ENCODE measurements at places on chromosomes 3 and 15.
A peak's percentile ranks its signal among the peaks of the same experiment; 100 is the strongest.

DNA sequence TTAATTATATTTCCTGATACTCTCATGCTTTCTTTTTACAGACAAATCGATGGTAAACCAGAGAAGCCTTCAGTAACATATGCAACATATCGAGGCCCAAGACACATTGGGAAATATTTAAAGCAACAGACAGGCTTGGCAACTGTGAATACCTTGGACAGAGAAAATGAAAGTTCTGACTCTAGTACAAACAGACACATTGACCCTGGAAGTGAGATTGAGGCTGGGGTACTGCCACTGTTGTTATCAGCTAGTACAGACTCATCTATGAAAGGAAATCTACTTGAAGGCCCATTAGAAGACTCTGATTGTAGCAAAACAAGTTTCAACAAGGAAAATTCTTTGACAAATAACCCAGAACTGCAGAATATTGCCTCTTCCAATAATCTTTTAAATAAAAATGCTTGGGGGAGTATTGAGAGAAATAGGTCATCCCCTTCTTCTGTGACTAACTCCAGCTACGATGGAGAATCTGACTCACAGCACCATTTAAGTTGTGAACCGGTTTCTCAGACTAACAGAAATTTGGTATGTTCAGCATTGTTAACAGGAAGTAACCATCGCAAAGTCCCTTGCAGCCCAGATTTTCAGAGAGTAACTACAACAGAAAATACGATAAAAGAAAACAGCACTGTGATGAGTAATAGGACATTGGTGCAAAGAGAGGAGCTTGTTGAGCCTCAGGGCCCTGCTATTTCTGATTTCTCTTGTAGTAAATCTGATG is 50.2 kb downstream of the CRYBG3 start:
- DNase-seq = no peak

GRCh38 chr15:29711531-29711930 is 110.7 kb downstream of the TJP1 start:
- no peak for DNase-seq

GRCh38 chr15:101251830-101252820 is at the start of gene CHSY1:
Gene CHSY1, minus strand, starts transcription at chr15:101252048. Its CDS starts 592 bp downstream, at chr15:101251456.
- DNase-seq = peak; percentile 52

DNA sequence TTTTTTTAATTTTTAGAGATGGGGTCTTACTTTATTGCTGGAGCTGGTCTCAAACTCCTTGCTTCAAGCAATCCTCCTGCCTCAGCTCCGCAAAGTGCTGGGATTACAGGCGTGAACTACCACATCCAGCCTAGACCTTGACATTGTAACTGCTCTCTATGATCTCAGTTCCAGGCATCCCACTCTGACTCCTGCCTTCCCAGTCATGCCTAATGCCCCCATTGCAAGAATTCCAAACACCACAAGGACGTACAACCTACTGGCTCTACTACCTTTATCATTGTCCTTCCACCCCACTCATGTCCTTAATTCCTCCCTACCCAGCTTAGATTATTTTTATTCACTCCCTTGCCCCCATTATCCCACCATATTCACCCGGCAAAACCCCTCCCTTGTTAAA is 21.6 kb downstream of the NKIRAS1 start:
- DNase-seq = no peak

DNA sequence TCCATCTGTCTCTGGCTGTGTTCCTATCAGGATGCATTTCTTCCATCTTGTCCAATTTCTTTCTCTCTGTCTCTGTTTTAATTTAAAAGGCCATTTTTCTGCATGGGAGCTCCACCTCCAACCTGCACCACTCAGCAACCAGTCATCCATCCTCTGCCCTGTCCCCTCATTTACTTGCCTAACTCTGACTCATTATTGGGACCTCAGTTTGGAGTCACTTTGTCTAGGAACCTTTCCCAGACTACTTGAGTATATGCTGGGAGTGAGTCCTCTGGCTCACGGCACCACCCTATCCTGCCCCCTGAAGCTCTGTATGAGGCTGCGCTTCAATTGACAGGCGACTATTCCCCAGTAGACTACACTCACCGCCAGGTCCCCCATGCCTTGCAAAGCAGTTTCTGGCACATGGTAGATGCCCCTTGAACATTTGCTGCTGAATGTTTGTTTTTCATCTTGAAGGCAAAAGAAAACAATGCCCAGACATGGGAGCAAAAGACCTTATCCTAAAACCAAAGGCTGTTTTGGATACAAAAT is 513.3 kb upstream of the CFAP20DC start:
- DNase-seq = no peak

DNA sequence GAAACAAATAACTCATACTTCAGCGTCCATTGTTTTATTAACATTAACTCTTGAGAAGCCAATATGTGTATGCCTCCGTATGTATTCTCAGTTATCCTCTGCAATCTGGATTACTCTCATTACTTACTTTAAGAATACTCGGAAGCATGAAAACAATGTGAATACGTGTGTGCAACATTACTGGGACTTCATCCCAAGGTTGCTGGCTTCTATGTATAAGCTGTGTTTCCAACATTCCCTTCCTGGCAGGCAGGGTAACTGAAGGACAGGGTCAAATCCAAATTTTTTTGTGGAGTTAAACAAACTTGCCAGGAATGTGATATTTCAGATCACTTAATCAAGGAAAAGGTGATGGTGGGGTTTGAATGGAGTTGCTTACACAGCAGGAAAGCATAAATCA is 34.5 kb upstream of the NR1I2 start:
- no peak for DNase-seq

DNA sequence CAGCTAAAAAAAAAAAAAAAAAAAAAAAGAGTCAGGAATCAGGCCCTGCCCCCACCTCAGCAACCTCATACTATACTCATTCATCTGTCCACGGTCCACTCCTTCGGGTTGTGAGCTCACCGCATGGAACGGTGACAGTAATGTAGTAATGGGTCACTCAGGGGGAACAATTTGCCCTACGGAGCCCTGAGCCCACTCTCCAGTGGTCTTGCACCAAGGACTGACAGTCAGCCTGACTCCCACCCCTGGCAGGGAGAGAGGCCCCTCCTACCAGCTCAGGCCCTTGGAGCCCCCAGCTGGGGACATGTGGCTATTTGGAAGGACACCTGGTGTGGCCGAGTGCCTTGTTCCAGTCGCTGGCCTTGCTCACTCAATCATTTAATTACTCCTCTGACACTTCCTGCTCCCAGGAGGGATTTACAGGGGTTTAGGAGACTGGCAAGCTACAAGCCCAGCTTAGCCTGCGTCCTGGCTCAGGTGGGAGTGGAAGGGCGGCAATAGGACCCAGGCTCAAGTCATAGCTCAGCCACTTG is 19.9 kb upstream of the CACNA2D2 start:
- no peak for DNase-seq

GRCh38 chr3:184710870-184711492 is 883 bp downstream of the MAGEF1 start:
- no peak for DNase-seq

DNA sequence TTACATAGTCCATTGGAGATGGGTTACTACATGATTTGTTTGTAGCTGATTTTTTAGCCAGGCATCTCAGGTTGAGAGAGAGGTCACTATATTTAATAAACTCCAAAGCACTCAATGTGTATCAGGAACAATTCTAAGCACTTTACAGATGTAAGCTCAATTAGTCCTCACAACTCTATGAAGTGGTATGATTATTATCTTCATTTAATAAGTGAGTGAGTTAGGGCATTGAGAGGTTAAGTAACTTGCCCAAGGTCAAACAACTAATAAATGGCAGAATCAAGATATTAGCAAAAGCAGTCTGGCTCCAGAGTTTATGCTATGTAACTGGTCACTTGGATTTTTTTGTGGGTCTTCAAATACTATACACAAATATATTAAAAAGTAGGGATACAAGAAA is 56.3 kb upstream of the ABI3BP start:
- DNase-seq = no peak

- DNase-seq = no peak
Measured at GRCh38 chr15:94743668-94744067, 512.3 kb downstream of the MCTP2 start.

DNA sequence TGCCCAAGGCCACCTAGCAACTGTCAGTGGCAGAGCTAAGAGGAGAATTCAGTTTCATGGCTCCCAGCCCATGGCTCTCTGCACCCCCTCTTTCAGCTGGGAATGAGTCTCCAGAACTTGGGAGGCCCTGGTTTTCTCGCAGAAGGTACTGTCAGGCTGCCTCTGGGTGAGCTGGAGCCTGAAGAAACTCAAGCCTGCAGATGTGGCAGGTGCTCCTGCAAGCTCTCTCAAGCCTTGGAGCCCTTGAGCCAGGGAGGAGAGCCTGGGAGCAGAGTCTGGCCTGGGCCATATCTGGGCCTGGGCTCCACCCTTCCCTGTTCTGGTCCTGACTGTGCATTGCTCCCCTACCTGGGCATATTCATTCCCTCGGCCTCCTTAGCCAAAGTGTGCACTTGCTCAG is 74.4 kb upstream of the TLE3 start:
- no peak for DNase-seq

DNA sequence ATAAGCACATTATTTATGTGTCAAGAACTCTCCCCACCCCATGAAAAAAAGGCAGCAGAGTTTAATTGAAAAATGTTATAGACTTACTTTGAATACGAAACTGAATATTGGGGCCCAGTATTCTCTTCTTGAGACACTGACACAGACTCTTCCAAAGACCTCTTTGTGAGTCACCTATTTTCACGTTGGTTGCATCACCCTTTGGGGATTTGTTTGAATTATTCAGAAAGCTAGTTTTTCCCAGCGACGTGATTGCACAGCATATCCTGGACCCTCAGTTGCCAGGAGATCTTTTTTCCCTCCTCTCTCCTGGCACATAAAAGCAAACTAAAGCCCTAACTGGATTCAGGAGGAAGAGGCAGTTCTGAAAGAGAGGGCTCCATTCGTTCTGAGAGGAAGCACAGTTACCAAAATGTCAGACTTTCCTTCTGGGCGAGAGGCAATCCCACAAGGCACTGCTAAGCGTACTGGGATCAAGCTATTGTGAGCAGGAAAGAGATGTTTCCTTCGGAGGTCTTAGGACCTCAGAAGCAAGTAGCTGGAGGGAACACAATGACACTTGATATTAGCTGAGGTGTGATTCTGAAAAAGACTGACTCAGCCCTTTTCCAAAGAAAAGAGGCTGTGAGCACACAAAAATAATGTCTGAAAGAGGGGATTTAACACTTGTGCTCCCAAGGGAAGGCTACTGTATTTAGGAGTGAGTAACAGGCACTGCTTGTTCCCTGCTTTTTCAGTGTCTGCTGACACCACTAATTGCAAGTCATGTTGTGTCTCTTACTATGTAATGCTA is 65.8 kb upstream of the CADPS start:
- DNase-seq = no peak

- no peak for DNase-seq
Measured at GRCh38 chr3:10774129-10774670, 41.8 kb upstream of the SLC6A11 start.

- DNase-seq = no peak
Measured at GRCh38 chr15:95324656-95325055, 1005.8 kb upstream of the NR2F2 start.

GRCh38 chr3:120355486-120355885 is 6.3 kb upstream of the LRRC58 start:
- no peak for DNase-seq

Measured in DMS 273 treated with DMSO at 0.1 percent for 48 hours (cell line).